Choroid plexus epithelial cell (primary cell): ENCODE measurements at places on chromosomes 7 and 10.

DNA sequence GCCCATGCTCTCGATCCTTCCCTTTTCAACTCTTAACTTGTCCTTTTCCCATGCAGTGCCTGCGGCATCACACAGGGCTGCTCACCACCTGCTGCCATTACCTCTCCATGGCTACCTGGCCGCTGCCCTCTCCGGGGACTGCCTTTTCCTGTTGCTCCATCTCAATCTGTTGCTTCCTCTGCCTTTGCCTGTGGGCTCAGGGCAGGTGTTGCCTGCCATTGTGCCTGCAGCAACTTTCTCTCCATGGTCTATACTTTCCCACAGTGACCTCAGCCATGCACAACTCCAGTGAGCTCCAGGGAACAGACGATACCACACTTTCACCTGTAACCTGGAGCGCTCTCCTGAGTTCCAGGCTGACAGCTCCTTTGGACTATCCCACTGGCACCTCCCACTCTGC is 3.2 kb downstream of the DNAJB12 start:
- DNase-seq, result no peak

DNA sequence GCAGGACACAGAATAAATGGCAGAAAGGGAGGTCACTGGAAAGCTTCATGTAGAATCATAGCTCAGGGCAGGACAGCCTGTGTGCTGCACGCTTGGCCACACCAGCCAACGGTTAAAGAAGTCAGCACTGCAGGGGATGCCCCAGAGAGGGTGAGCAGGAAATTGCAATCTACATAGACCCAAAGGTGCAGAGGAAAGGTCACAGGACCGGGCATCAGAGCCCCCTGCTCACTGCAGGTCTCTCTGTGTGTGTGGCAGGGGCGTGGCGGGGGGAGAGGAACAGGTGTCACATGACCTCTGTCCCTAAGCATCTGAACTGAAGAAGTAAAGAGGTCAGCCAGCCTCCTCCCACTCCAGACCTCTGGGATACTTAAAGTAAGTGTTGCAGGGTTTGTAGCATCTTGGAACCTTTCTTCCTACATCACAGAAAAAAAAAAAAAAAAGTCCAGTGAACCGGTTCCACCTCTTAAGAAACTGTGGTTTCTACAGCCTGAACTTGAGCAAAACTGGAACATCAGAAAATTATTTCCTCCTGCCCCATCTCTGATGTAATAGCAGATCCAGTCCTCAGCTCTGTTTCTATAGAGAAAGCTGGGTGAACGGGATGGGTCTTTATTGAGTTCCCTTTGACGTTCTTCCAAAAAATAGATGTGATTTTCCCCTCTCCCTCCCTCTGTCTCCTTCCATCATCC is 64.3 kb downstream of the RGS10 start:
- DNase-seq, result peak; percentile 16

GRCh38 chr7:99579956-99580777 is 17.9 kb upstream of the TMEM225B start:
- DNase-seq, result peak; percentile 36

DNA sequence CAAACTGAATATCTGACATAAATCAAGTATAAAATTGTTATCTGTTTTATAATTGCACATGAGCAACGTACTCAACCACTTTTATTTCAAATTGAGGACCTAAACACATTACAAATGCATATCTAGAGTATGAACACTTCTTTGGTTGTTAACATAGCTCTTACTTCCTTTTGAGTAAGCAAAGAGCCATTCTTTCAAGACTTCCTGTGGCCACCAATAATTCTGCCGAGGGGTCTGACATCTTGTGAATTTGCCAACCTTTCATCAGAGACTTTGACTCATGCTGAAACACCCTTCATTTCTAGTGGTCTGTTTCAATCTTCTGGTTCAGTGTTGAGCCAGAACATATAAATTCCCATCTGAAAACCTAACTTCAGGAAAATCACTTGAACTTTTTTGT is 59.4 kb downstream of the CDK14 start:
- peak; percentile 83 for DNase-seq

DNA sequence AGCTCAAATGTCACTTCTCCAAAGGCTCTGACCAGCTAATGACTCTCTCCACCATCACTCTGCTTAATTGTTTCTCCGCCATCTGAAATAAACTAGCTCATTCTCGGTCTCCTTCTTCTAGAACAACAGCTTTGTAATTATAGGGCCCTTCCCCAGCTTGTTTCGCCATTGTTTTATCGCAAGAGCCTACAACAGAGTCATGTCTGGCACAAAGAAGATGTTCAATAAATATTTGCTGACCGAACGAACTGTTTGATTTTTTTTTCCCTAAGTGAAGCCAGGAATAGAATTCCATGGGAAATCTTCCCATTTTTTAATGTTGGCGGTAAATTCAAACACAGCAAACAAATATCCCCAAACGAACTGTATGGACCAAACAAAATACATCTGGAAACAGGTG is 63.8 kb upstream of the NMT2 start:
- DNase-seq, result no peak

DNA sequence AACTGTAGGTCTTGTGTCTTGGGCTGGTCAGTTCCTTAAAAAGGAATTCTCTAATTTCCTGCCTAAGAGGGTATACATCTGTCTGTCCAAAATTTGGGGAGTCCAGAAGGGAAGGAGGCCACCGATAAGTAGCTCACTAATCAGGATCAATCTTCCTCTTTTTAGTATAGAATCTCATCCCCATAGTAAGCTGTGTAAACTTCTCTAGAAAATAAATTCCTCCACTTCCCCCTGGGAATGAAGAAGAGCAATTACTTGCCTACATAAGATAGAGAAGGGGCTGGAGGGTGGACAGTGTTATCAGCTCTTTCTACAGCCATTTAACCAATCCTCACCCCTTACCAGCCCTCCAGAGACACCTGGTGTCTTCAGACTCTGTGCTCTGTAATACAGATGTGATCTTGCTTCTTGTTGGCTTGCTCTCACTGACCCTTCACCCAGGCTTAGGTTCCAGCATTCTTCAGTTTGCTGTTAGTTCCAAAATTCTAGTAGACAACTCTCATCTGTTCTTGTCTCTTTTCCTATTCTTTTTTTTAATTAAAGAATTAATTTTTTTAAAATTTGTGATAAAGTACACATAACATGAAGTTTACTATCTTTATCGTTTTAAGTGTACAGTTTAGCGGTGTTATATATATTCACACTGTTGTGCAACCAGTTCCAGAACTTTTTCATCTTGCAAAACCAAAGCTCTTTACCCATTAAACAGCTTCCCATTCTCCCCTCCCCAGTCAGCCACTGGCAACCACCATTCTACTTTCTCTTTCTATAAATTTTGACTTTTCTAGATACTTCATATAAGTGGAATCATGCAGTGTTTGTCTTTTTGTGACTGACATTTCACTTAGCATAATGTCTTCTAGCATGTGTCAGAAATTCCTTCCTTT is 6.5 kb upstream of the PRKAR2B start:
- no peak for DNase-seq

DNA sequence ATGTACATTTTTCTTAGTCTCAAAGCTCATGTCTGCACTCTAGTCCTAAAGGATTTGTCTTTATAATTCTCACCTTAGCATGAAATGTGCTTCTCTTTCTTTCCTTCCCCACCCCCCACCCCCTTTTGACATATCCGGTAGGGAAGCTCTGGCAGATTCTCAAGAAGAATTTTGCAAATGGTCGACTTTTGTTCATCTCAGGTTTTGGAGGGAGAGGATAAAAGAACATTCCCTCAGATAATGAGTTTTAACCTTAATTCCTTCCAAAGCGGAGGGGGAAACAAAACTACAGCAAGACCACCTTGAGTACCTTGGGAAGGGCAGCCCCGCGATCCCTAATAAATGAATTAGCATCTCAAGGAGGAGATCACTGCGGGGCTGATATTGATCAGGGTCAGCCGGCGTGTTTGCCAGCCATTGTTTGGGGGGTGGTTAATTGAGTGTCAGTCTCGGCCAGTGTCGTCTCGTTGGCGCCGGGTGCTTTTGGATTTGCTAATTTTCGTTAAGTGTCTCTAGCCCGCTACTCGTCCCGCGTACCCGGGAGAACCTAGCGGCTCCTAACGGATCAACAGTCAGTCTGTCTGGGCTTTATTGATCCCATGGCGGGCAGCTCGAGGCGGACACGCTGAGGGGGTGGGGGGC is 874 bp upstream of the BAMBI start:
- DNase-seq, result peak; percentile 22

GRCh38 chr7:10571759-10572158 is 401.9 kb upstream of the PHF14 start:
- no peak for DNase-seq

- DNase-seq, result peak; percentile 99
Observed at GRCh38 chr7:94394437-94395140, at the start of gene COL1A2. Gene COL1A2 (plus strand): TSS chr7:94394895. CDS start chr7:94395032, 137 bp downstream.

DNA sequence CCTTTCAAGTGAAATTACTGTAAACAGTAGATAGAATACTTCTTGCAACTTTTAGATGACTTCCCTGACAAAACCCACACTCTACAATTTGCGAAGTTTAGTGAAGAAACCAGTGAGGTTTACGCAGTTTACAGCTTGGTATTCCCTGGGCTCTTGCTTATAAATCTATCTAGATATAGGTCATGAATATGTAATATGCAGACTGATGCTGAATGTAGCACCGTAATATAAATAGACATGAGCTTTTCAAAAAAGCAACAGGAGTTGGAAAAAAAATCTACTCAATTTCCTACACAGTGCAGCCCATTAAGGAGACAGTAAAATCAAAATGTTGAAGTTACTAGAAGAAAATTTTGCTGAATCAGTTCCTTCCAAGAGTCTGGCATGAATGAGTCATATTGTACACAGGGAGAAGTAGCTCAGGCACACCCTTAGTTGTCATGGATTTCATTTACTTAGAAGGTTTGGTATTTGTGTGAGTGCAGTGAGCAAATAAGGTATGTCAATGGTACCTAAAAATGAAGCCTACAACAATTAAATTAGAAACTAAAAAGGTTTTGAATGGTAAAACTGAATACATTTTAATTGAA is 67.7 kb upstream of the NEUROD6 start:
- peak; percentile 9 for DNase-seq

- no peak for DNase-seq
Observed at GRCh38 chr10:129929343-129930292, 34.5 kb downstream of the EBF3 start.

GRCh38 chr7:54843841-54844355 is 84.9 kb upstream of the SEC61G start:
- no peak for DNase-seq

DNA sequence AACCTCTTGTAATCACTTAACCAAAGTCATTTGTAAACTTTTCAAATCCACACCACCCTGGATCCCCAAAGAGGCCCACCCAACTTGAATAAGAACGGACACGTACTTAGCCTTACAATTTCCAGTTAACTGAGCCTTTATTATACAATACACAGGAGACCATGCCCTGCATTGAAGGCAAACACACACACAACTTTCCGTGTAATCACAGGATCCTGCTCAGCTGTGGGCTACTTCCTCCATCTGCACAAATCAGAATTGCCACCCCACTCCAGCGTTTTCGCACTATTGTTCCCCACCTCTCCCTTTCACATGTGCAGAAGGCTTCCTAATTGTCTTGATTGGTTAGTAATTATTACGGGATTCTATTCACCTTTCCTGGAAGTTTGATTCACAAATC is 12.1 kb upstream of the PODXL start:
- no peak for DNase-seq

DNA sequence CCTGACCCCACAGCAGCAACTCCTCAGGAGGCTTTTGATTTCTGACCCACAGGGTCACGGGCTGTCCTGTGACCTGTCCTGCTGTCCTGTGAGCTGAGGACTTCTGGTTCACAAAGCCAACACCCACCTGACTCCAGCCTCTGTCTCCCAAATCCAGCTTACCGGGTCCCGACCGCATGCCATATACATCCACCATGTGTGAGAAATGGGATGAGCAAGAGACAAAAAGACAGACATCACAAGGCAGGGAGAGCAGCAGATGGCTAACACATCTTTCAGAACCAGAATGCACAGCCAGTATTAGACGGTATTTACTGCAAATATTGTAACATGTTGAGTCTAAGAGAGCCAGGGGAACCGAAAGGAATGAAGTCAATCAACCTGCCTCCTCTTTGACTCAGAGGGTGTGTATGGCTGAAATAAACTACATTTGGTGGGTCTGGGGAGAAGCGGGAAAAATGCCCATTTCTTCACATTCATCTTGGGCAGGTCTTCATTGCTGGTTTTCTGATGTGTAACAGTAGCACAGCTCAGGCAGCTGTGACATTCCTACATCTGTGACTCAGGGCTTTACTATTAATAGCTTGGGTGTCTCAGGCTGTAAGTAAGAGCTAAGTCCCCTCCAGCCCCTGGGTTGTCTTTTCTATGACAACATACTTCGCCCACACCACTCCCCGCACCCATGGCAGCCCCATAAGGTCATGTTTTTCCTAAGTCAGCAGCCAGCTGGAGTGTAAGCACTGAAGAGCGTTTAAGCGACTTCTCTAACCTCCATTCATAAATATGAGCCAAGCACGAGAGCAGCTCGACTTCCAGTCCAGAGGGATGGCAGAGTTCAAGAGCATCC is 25.0 kb downstream of the ABLIM1 start:
- DNase-seq, result peak; percentile 78

DNA sequence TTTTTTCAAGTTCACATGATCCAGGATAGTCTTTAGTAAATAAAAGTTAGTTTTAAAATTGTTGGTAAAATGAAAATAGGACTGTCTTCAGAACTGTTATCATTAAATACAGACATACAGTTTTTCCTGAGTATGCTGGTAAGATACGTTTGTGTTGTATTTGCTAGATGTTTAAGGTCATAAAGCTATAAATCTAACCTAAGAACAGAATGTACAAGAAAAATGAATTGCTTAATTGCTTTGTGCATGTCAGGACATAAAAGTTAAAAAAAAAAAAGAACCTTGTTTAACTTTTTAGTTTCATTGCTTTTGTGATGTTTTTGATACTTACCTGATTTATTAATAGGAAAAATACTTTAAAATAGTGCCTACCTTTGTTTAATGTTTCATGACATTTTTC is 29.2 kb upstream of the CLDN4 start:
- no peak for DNase-seq

GRCh38 chr7:150998341-150998740 is 7.5 kb downstream of the NOS3 start:
- no peak for DNase-seq

- peak; percentile 69 for DNase-seq
Observed at GRCh38 chr10:13865758-13866491, 279.2 kb downstream of the PRPF18 start.

GRCh38 chr7:141128931-141129330 is 55.1 kb downstream of the TMEM178B start:
- DNase-seq, result no peak

- no peak for DNase-seq
Observed at GRCh38 chr7:125467996-125468854, 538.6 kb upstream of the POT1 start.

DNA sequence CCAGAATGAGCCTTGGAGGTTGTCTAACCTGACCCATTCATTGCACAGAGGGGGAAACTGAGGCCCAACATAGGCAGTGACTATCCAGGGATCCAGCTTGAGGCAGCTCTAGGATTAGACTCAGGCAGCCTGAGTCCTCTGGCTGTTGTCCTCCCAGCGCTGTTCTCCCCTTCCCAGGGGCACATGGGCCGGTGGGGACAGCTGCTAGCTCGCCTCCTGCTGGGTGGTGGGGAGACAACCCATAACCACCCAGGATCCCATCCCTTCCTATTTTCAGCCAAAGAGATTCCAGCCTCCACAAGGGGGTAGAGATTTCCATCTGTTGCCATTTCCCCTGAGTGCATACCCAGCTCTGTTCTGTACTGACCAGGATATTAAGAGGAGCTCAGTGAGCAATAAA is 145.1 kb upstream of the GPR26 start:
- DNase-seq, result no peak
